ENCODE measurements at places on chromosomes 12 and 14.

- peak; percentile 62 for DNase-seq
Measured at GRCh38 chr12:103841690-103842584, 903 bp upstream of the NT5DC3 start.

- DNase-seq, result no peak
Measured at GRCh38 chr14:50334211-50334610, 22.1 kb downstream of the DMAC2L start.

DNA sequence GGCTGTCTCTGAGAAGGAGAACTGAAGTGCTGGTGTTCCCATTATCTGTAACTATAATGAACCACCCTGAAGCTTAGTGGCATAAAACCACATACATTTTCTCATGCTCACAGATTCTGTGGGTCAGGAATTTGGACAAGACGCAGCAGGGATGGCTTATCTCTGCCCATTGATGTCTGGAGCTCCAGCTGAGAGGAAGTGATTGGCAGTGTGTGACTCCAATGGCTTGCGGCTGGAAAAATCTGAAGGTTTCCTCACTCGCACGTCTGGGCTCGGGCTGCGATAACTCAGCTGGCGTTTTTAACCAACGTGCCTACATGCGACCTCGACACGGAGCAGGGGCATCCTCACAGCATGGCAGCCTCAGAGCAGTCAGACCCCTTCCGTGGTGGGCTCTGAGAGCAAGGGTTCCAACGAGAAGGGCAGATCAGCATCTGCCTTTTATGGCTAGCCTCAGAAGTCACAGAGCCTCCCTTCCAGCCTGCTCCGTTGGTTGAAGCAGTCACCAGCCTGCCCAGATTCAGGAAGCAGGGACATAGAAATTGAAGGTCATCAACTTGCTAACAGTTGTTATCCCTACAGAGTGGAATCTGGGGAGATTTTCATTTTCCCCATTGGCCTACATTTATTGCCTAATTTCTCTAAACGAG is 143.3 kb upstream of the BCL2L14 start:
- DNase-seq, result no peak

DNA sequence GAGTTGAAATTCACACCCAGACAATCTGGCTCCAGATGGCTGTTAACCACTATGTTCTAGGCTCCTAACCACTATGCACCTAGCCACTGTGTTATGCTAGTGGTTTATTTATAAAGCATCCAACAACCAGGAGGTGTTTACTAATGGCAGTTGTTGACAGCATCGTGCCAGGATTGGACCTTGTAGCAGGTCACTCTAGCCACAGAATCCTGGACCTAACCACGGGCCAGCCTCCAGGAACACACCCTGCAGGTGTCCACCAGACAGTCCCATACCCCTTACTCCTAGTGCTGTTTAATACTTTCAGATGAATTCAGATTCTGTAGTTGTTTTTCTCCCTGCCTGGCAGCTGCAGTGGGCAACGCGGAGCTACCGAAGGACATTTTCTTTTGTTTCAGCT is 109.4 kb upstream of the MYL2 start:
- DNase-seq, result no peak

DNA sequence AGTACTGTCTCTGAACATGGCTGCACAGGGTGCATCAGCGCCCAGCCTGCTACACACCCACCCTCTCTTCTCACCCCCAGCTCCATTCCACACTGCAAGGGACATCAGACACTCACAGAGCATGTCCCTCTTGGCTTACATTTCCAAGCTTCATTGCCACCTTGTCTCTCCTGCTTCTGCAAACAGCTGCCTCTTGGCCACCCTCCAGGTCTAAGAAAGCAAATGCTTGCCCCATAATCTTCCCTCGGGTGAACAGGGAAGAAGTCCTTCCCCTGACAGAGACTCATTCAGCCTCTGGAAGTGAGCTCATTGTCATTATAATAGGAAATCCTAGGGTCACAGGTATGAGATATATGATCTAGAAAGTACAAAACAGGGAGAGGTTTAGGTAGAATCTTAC is 505.2 kb downstream of the RMST start:
- no peak for DNase-seq

GRCh38 chr12:125267114-125267513 is 201.9 kb downstream of the AACS start:
- no peak for DNase-seq

DNA sequence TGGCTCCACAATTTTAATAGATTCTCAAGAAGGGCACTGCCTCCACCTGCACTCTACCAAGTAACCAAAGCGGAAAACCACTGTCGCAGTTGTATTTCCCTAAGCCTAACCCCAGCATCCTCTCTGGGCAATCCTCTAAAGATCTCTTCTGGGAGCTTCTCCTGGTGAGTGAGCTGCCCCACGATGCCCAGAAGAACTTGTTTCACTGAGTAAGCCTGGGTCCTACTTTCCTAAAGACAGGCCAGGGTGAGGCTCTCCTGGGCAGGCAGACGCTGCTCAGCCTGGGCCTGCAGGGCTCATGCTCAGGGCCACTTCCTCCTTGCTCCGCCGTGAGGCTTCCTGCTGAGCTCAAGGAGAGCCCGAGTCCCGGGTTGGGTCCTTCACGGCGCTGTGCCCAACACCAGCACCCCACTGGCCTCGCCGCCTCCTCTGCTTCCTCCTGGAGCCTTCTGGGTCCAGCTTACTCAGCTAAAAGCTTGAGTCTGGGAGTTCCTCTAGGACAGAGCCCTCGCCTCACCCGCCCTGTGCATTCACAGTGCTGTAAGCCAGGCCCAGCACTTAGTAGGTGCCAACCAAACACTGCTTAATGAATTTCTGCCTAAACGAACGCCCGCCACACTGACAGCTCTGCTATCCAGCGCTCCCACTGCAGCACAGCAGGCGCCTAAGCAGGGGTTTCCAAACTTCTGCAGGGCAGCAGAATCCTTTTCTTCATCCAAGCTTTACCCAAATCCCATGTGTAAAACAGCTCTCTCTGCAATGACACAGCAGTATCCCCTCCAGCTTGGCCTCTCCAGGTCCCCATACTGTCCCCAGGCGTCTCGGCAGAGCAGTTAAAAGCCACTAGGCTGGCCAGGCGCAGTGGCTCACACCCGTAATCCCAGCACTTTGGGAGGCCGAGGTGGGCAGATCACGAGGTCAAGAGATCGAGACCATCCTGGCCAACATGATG is 5.7 kb downstream of the RAB35 start:
- peak; percentile 47 for DNase-seq

- no peak for DNase-seq
Measured at GRCh38 chr14:36818794-36819384, 157.2 kb downstream of the PAX9 start.

Data from activated T-cell treated with anti-CD3 and anti-CD28 coated beads, Interleukin-2, amount 50 U/mL, for 72 hours (primary cell).